ENCODE measurements at places on chromosomes 13 and 19. TPM values are rescaled to one million over a fixed set of nuclear protein-coding genes. Genes with fewer than 3 reads are reported as not detected.

The KLK12 gene
- not detected for polyA plus RNA-seq

The RNF225 gene
- polyA plus RNA-seq = not detected

The ZNF530 gene
- 0.76 TPM for polyA plus RNA-seq

The ZNF677 gene
- polyA plus RNA-seq = 5.8 TPM

The CEACAM5 gene
- polyA plus RNA-seq = 0.02 TPM

The CARM1 gene
- polyA plus RNA-seq = 16.6 TPM

The TMC4 gene
- polyA plus RNA-seq = 88.9 TPM

The LRRC25 gene
- polyA plus RNA-seq = 0.85 TPM

The MYADM gene
- polyA plus RNA-seq = 40.6 TPM

The ZGLP1 gene
- 37.6 TPM for polyA plus RNA-seq

The LONP1 gene
- polyA plus RNA-seq = 42.5 TPM

The TMEM255B gene
- 13.6 TPM for polyA plus RNA-seq

The OR7A5 gene
- polyA plus RNA-seq = not detected

Measured in pancreas (tissue), 10 donors.